ENCODE measurements at places on chromosomes 1 and 21.

- peak; percentile 38 for DNase-seq
Observed at GRCh38 chr1:34597877-34598514, 156.9 kb upstream of the GJB5 start.

GRCh38 chr1:17944646-17945045 is 163.0 kb upstream of the IGSF21 start:
- DNase-seq = no peak

- DNase-seq = no peak
Observed at GRCh38 chr1:169833179-169833901, 38.6 kb upstream of the METTL18 start.

- no peak for DNase-seq
Observed at GRCh38 chr1:244337839-244338238, 113.9 kb downstream of the ADSS2 start.

DNA sequence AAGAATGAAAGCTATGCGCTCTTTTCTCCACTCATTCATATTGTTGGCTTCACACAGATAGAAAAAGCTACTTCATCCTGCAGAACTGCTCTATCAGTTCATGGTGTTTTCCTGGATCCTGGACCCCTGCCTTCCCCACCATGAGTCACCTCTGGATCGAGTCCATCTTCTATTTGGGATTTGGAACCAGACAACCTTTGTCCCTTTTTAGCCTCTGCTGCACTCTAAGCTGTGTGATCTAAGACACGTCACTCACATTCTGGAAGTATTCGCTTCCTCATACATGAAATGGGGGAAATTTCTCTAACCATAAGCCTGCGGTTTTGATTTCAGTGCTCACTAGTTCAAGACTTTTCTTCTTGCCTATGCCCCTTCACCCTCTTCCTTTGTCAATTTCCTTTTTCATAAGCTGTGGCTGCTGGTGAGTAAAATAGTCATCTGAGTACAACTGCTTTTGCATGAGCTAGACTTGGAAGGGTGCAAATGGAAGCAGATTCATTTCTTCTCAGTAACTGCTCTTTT is 14.1 kb upstream of the DEGS1 start:
- peak; percentile 52 for DNase-seq

GRCh38 chr21:42568376-42568775 is 54.7 kb downstream of the SLC37A1 start:
- no peak for DNase-seq

GRCh38 chr1:235240960-235241359 is 79.9 kb upstream of the RBM34 start:
- no peak for DNase-seq

- DNase-seq = no peak
Observed at GRCh38 chr1:185398599-185398998, 81.6 kb upstream of the IVNS1ABP start.

DNA sequence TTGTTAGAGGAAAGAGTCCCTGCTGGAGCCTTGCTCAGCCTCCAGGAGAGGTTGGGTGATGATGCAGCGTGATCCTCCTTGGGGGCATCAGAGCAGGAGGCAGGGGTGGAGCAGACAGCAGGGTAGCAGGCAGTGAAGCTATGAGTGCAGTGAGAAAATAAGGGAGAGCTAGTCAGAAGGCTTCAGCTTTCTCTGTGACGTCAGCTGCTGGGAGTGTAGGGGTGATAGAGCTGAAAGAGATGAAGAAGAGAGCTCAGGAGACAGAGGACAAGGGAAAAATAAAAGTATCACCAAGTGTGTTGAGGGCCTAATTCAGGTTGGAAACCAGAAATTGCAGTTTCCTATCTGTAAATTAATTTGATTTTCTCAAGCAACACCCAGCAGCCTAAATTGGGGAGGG is 2.2 kb upstream of the ADAM30 start:
- no peak for DNase-seq

GRCh38 chr1:198977909-198978308 is 339.1 kb downstream of the PTPRC start:
- no peak for DNase-seq

- DNase-seq = no peak
Observed at GRCh38 chr1:202208351-202208857, 14.8 kb downstream of the LGR6 start.

GRCh38 chr1:76426606-76427005 is 352.1 kb downstream of the ST6GALNAC3 start:
- no peak for DNase-seq

DNA sequence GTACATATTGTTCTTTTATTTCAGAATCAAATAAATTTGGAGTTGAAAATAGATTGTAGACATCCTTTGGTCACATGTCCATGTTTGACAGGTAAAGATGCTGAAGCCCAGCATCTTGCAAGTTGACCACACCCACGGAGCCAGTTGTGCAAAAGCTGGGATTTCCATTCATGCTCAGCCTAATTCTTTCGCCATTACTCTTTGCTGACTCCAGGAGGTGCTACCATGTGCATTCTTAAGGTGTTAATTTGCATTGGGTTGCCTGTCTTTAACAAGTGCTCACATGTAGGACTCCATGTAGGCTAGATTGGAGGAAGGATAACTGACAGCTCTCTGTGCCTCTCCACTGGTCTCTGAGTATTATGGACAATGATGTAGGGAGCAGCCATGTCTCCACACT is 660.7 kb downstream of the LMO4 start:
- DNase-seq = no peak

DNA sequence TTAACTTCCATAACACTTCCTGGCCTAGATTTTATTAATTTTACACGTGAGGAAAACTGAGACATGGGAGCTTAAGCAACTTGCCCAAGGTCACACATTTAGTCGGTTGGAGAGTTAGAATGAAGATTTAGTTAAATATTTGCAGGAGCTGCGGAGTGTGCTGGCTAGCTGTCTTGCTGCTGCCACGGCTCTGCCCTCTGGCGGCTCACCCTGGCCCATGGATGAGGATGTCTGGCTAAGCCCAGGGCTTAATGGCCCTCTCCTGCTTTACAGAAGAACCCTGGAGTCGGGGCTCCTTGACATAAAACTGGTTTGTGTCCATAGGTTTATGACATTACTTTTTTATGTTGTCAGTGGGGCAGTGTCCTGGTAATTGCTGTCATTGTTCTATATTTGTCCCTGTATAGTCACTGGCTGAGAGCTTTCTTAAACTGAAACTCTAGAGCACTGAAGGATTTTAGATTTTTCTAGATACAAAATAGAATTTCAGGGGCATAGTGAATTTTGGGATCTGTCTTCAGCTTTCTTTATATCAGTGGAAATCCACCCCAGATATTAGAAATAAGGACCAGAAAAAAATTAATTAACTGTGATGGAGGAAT is 88.9 kb upstream of the WLS start:
- DNase-seq = no peak

GRCh38 chr1:18533259-18533658 is 52.5 kb downstream of the KLHDC7A start:
- DNase-seq = no peak

DNA sequence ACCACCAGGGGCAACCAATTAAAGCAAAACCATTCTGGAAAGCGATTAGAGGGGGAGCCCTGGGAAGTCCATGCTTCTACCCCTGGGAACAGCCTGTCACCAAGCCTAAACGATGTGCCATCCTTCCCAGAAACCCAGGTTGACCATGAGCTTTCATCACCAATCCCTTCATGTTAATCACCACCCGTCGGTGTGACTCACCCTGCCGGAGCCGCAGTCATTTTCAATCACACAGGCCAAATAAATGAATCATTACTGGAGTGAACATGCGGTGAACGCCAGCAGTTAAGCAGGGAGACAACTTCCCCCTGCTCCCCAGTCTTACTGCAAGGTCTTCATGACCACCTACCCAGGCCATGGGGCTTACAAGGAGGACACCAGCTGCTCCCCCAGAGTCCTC is 308.8 kb downstream of the AJAP1 start:
- DNase-seq = no peak

- DNase-seq = no peak
Observed at GRCh38 chr1:169624912-169625311, 5.0 kb downstream of the SELP start.

GRCh38 chr1:15584489-15585363 is at the start of gene AGMAT:
TSS of gene AGMAT (minus strand) at chr1:15585051. CDS start at chr1:15584967, 84 bp downstream.
- peak; percentile 67 for DNase-seq

GRCh38 chr1:82706741-82707140 is 906.0 kb downstream of the ADGRL2 start:
- no peak for DNase-seq

DNA sequence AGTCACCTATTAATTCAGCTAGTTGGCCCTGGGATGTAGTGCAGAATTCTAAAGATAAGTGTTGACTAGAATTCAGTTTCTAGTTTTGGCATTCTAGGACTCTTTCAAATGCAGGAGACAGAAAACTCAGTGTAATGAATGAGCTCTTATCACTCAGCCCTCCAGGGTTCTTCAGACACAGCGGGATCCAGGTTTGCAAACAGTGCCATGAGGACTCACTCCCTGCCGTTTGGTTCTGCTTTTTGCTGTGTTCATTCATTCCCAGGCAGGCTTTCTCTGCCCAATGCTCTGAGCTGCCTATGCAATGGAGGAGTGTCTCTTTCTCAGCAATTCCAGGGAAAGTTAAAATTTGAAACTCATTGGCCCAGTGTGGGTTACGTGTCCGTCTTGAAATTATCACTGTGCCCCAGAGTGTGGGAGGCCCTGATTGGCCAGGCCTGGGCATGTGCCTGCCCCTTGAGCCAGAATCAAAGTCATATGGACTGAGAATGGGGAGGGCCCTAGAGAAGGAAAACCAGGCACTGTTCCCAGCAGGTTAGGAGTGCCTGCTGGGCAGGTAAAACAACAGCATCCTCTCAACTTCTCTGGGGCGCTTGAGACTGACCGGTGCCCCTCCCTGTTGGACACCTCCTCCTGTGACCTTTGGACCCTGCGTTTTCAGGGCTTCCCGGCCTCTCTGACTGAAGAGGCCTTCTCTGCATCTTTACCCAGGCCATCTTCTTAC is 43.4 kb downstream of the TMEM51 start:
- no peak for DNase-seq

GRCh38 chr21:32138658-32139057 is 140.2 kb downstream of the MIS18A start:
- DNase-seq = no peak

DNA sequence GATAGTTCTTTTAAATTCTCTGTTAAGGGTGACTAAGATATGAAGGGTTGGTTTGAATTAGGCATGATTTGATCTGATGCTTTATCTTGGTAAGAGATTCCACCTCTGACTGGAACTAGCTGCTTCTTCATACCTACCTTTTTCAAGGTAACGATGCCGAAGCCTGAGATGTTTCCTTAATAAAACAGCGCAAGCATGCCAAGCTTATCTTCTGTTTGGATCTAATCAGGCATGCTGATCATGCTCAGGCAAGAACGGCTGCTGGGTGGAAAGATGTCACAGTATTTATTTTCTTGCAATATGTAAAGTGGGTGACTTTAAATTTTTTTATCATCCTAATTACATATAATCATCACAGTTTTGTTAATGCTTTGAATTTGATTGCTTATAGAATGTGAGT is 148.7 kb downstream of the ADGRL2 start:
- DNase-seq = no peak

GRCh38 chr1:21258331-21259134 is 31.7 kb downstream of the ECE1 start:
- no peak for DNase-seq

- DNase-seq = no peak
Observed at GRCh38 chr1:39657402-39657801, 14.5 kb downstream of the NT5C1A start.

GRCh38 chr1:115837740-115838421 is 3.0 kb downstream of the NHLH2 start:
- no peak for DNase-seq

DNA sequence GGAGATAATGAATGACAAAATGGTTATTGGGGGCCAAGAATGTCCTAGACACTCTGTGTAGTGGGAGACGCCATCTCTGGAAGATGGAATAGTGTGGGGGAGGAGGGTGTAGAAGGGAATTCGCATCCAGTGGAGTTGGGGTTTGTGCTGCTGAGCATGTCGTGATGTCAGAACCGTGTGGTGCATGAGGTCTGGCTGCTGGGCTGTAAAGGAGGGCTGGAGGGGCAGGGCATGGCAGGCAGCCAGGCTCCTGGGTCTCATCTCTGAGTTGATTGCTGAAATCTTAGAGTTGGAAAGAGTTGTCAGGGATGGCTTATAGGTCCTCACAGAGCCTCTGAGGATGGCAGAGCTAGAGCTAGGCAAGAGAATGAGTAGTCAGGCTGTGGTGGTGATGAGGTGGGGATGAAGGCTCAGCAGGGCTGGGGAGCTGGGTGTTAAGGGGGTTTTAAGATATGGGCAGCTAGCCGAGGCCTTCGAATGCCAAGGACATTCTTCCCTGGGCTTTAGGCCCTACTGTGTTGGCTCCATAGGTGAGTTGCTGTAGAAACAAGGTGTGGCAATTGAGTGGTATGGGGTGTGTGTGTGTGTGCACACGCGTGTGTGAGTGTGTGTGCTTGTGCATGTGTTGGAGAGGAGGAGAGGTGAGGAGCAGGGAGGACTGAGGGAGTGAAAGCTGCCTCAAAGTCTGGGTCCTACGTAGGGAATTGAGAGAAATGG is 1.9 kb downstream of the PPFIA4 start:
- DNase-seq = no peak

GRCh38 chr1:107436552-107437241 is 295.9 kb downstream of the NTNG1 start:
- DNase-seq = no peak

DNA sequence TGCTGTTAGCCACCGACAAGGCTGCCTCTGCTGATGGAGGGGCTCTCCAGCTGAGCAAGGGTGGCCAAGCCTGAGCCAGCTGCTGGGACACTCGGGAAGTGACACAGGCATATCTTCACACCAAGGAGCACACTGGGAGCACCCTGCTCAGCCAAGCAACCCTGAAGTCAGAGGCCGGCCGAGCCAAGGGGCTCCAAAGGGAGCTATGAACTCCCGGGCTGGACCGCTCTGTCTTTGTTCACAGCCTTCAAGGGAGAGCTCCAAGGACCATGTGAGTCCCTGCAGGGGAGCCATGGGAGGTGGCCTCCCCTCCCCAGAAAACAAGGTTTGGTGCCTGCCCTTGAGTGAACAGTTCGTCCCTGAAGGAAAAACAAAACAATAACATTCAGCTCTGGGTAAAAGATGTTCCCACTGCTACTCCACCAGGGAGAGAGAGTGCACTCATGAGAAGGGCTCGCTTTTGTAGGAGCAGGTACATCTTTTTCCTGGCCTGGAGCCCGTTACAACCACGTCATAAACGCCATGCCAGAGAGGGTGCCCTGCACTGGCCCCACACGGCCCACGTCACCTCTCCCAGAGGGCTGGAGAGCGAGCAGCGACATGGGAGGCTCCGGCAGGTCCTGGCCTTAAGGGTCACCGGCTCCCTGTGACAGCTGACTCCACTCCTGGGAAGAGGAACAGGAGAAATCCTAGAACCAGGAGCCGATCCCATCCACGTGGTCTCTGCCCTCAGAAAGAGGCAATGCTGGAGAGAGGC is 56.3 kb upstream of the SLC25A33 start:
- DNase-seq = no peak

- no peak for DNase-seq
Observed at GRCh38 chr1:7538033-7538432, 233.1 kb upstream of the VAMP3 start.

DNA sequence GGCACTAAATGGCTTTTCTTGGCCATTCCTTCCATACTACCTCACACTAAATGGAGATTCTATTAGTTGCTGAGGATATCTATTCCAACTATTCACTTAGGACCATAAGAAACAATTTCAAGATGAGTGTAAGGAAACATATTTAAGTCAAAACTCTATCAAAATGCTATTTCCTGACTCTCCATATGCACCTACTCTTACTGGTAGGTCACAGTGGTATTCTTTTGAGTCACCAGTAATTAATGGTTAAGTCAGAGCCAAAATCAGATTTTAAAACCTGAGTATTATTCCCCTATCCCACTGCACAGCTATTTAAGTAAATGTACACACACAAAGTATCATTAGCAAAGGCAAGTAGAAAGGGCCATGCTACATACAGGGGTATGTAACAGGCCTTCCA is 50.3 kb downstream of the ARID4B start:
- no peak for DNase-seq

GRCh38 chr21:29208044-29208681 is 77.7 kb downstream of the MAP3K7CL start:
- no peak for DNase-seq
